ENCODE measurements at places on chromosomes 5 and 9.
A peak's percentile ranks its signal among the peaks of the same experiment; 100 is the strongest.

DNA sequence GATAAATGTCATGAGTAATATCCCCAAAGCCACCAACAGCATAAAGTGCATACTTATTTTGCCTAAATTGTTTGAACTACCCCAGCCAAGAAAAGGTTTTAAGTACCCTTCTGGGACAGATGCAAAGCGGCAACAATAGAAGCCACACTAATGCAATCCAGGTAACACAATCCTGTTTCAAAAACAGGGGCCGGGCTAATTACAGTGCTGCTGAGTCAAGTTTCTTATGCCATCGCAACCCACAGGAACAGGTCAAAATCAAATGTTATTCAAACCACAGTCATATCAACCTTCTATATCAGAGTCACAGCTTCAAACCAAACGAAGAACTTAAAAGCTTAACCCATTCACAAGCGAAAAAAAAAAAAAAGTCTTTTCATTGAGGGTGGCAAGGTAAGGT is 28.3 kb downstream of the EBF1 start:
- DNase-seq, result no peak

DNA sequence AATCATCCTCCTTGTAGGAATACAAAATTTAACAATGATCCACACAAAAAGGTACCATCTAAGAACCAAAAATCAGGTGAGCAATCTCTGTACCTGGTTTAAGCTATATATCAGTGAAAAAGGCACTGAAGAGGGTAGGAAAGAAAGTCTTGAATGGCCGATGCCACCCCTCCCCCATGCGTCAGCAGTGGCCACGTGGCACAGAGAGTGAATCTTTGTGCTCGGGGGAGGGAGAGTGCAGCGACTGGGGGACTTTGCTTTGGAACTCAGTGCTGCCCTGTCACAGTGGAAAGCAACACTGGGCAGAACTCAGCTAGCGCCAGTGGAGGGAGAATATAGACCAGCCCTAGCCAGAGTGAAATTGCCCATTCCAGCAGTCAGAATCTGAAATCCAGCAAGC is 28.3 kb upstream of the PDE4D start:
- no peak for DNase-seq

GRCh38 chr9:90088856-90089255 is 484.0 kb downstream of the GADD45G start:
- no peak for DNase-seq

DNA sequence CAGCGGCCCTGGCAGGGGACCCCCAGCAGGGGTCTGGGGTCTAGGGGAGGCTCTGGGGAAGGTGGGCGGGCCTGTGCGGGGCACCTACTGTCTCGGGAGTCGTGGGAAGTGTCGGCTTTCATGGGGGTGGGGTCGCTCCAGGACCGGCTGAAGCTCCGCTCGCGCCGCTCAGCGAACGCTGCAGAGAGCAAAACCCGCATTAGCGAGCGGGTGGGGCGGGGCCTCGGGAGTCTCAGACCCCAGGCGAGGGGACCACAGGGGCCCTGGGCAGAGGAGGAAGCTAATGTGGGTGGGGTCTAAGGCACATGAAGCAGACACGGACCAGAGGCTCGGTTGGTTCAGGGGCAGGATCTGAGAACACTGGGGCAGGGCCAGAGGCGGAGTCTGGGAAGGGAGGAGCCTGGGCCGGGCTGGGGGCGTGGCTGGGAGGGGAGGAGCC is 5.5 kb downstream of the NSMF start:
- DNase-seq, result peak; percentile 63

DNA sequence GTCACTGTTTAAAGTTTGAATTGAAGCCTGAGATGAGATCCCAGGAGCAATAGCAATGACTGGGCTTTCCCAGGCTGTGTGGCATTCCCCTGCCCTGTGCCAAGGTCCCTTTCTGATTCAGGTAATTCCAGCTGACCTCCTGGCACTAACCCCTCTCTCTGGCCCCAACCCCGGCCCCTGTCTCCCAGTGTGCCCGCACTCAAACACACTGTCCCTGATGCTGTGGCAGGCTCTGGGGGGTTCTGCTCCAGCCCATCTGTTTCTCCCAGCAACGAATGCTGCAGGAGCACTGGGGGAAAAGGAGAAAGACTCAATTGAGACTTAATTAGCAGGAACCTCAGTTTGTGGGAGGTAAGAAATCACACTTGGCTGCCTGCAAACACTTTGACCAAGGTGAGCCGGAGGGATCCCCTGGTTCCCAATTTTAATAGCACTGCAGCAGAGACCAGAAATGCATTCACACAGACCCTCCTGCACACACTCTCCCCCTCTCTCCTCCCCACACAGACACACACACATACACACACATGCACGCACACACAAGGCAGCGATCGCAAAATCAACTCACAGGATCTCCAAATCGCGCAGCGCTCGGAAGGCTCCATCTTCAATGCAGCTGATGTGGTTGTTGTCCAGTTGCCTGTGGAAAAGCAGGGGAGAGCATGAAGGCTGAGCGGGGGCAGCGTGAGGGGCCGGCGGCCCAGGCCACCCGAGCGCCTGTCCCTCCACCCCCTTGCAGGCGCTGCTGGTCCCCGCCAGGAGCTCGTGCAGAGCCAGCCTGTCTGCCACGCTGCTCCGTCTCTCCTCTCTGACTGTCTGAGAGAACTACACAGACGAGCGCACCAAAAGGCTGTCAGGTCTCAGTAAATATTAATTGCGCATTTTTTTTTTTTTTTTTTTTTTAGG is 265.1 kb upstream of the PANK3 start:
- no peak for DNase-seq

- DNase-seq, result no peak
Measured at GRCh38 chr9:89537166-89537565, 39.3 kb upstream of the SEMA4D start.

- DNase-seq, result no peak
Measured at GRCh38 chr9:5326893-5327548, 12.7 kb downstream of the RLN1 start.

GRCh38 chr5:27830546-27830945 is 792.2 kb upstream of the CDH9 start:
- DNase-seq, result peak; percentile 15

- DNase-seq, result no peak
Measured at GRCh38 chr5:180717989-180718388, 21.9 kb downstream of the OR2Y1 start.

GRCh38 chr5:15575666-15576065 is 75.7 kb downstream of the FBXL7 start:
- no peak for DNase-seq

- peak; percentile 93 for DNase-seq
Measured at GRCh38 chr5:55159763-55160492, at the start of gene GPX8. GPX8 (plus strand) TSS chr5:55160171; CDS start chr5:55160193, 22 bp downstream.

- no peak for DNase-seq
Measured at GRCh38 chr9:133111808-133112662, 9.0 kb downstream of the RALGDS start.

DNA sequence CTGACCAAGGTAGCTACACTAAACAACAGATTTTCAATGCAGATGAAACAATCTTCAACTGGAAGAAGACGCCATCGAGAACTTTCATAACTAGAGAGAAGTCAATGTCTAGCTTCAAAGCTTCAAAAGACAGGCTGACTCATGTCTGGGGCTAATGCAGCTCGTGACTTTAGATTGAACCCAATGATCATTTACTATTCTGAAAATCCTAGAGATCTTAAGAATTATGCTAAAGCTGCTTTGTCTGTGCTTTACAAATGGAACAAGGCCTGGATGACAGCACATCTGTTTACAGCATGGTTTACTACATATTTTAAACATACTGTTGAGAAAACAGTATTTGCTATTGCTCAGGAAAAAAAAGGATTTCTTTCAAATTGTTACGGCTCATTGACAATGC is 54.9 kb downstream of the RICTOR start:
- no peak for DNase-seq

GRCh38 chr5:67149057-67149950 is 47.3 kb downstream of the CD180 start:
- DNase-seq, result no peak

DNA sequence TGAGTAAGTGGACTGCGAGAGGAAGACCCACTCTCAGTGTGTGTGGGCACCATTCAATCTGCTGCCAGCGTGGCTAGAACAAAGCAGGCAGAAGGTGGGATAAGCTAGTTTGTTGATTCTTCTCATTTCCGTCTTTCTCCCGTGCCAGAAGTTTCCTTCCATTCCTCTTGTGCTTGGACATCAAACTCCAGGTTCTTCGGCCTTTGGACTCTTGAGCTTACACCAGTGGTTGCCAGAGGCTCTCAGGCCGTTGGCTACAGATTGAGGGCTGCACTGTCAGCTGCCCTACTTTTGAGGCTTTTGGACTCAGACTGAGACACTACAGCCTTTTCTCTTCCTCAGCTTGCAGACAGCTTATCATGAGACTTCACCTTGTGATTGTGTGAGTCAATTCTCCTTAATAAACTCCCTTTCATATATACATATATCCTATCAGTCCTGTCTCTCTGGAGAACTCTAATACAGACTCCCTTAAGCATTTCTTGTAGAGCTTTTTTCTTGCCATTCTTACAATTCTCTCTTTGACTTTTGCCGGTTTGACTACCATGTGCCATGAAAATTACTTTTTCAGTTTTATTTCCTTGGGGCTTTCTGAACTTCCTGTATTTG is 494.9 kb downstream of the PRR16 start:
- no peak for DNase-seq

DNA sequence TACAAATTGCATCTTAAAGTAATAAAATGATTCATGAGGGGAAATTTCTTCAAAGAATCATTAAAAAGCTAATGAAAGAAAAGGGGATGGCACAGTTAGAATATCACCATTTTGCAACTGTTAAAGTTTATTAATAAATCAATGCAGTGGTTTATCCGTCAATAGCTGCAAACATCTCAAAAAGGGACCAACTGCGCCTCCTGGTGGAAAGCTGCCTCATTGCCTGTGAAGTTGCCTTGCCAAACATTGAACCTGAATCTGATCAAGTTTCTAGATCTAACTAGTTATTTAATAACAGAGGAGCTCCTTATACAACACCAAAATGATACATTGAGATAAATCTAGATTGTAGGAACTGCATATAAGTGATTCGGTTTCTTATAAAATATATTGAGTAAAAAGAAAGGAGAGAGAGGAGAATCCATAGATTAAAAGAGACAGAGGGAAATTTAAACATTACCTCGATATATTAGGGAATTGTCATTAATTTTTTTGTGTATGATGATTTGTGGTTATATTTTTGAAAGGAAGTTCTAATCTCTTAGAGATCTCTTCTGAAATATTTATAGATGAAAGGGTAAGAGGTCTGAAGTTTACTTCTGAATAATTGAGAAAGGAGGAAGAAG is 6.9 kb upstream of the NDUFB6 start:
- peak; percentile 59 for DNase-seq

- DNase-seq, result no peak
Measured at GRCh38 chr5:135153661-135154060, 119.6 kb upstream of the PITX1 start.

- peak; percentile 21 for DNase-seq
Measured at GRCh38 chr5:1523480-1523792, 324 bp downstream of the LPCAT1 start.

DNA sequence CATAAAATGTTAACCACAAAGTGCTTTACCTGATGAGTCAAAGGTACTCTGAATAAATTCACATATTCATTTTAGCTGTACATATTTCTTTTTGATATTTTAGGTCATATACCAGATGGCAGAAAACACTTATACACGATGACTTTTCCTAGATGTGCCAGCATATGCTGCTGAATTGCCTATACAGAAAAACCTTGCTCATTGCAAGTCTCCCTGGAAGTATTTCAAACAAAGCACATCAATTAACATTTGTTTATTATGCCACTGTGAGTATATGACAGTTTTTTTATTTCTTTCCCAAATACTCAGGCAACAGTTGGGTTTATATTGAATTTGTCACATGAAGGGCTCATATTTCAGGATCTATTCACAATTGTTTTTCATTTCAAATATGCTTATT is 180.8 kb downstream of the TMEM232 start:
- DNase-seq, result no peak

DNA sequence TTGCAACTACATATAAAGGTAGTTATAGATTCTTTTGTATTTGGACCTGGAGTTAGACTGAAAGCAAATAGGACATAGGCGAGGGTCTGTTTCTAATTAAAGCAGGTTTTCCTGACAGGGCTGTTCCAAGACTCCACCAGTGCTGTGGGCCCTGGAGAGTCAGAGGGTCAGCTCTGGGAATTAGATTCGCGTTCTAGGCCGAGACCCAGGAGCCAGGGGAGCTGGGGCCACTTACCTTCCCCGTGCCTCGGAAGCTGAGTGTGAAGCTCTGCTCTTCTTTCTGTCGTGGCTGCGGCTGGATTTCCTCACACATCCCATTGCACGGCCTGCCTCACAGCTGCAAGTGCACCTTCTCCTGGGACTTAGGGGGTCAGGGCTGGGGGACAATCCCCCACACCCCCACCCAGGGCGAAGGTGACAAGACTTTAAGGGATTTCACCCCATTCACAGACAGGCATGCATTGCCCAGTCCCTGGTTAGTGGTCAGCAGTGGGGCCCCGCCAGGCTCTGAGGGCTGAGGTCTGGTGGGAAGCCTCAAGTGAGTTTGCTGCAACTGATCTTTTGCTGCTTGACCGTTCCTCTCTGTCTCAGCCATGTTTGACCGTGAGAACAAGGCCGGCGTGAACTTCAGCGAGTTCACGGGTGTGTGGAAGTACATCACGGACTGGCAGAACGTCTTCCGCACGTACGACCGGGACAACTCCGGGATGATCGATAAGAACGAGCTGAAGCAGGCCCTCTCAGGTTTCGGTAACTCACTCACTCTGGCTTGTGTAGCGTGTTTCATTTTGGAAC is 15.3 kb upstream of the AHRR start:
- DNase-seq, result no peak

DNA sequence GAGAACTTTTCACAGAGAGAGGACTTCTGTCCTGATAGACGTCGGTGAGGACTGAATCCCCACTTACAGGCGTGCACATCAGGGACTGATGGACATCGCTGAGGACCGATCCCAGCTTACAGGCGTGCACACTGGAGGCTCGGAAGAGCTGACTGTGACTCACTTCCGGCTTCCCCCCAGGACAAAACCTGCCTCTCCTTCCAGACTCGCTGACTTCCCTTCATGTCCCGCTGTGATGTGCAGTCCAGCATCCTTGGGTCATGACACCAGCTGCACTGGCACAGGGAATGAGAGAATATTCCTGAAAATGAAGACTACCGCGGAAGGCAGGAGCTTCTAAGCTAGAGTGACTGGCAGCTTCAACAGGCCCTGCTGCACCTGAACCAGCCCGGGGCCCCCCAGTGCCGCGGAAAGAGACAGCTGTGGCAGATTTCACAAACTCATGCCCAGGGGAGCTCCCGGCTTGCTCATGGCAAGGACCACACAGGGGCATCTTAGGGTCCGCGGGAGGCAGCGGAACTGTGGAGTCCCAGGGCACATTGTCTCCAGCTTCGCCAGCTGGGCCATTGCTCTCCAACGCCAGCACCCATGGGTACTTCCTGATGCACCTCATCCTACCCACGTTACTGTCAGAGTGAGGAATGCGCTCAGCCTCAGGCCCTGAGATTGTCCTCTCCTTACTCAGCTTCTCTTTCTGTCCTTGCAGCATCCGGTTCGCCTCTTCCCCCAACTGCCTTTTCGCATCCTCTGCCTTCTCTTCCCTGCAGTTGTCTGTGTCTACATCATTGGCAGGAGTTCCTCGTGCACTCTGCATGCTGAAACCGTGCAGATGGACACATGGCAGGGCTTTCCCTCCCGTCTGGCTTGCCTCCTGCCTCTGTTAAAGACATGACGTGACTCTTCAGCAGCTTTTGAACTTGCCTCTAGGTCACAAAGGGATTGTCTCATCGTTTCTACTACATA is 29.5 kb downstream of the SURF6 start:
- DNase-seq, result no peak

- no peak for DNase-seq
Measured at GRCh38 chr9:69811351-69811868, 9.2 kb upstream of the CFAP95 start.

GRCh38 chr5:93883459-93883858 is 142.1 kb upstream of the POU5F2 start:
- DNase-seq, result no peak
